Chondrocyte (in vitro differentiated cells): ENCODE measurements at places on chromosomes 3 and 15.

DNA sequence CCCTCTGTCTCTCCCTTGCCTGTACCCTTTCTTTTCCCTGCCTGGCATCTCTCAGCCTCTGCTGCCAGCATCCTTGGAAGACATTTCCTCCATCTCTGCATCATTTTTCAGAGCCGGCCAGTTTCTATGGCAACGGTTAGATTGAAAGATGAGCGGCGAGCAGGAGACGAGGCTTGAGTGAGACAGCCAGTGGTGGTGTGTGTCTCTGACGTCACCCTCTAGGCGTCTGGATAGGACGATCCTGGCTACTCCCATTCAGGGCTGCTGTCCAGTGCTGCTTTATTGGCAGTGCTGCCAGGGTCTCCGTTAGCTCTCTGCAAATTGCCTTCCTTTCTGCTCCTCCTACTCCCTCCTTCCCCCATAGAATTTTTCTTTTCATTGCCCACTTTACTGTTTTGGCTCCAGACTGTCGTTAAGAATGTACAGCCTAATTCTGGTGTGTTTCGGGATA is 57.9 kb downstream of the TRAK1 start:
- no peak for DNase-seq

- DNase-seq, result no peak
Observed at GRCh38 chr15:95853350-95853749, 477.1 kb upstream of the NR2F2 start.

DNA sequence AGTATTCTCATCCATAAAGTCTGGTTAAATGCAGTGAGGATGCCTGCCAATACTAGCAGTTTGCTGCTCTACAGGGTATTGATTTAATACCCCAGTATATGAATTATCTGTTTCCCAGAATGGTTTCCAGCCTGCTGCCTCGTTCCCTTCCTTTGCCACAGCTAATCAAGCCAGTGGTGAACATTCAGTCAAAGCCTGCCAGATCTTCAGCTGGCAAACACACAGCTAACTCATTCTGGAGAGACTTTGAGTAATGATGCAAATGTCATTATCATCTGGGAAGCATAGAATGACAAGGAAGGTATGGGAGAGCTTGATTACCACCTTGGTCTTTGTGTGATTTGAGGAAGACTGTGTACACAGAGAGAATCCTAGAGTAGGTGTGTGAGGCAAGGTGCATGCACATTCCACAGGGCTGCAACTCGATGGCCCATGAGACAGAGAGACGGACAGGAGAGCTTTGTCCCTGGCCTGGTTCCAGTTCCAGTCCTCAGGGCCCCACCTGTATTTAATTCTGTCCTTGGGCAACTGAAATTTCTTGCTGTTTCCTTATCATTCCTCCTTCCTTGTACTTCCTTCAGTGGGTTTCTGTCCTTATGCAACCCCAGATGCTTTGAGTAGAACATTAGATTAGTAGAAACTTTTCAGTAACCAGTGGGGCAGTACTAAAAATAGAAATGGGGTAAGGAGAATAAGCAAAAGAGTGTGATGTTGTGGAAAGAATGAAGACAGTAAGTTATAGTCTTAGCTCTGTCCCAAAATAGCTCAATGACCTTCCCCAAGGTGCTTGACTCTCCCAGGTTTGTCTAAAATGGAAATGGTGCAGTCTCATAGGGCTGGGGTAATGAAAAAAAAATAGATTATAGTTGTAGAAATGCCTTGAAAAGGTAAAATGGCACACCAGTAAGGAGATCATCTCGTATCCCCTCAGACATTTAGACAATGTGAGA is 72.5 kb downstream of the MITF start:
- DNase-seq, result no peak

- DNase-seq, result no peak
Observed at GRCh38 chr3:163043074-163043473, 1546.5 kb downstream of the OTOL1 start.

DNA sequence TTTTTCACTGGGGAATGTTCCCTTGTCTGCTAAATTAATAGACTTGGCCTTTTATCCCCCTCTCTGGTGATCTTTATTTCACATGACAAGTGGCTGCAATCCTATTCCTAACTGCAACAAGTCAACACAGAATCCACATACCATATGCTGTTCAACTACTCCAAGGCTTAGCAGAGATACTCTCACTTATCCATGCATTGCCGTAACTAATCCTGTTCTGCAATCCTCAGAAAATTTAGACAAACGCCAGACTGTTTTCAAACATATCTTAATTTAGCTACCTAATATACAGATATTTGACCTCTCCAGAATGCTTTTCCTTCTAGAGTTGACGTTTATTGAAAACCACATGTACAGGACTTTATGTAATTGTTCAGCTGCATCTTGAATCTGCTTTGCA is 37.9 kb downstream of the EID1 start:
- no peak for DNase-seq

GRCh38 chr3:74832925-74833324 is 218.5 kb upstream of the CNTN3 start:
- DNase-seq, result no peak

DNA sequence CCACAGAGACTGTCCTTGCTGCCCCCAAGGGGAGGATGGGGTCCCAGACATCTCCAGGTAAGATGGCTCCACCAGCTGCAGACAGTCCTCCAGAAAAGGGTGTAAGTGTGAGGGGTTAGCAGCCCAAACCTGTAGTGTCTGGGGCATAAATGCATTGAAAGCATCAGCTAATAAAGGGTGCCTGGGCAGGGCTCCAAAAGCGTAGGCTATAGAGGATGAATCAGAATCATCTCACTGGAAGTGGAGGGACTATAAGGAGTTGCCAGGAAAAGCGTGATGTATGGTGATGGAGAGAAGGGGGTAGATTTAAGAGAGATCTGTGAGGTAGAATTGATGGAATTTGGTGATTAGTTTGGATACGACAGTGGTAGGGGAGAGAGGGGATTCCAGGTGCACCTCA is 79.9 kb upstream of the ONECUT1 start:
- no peak for DNase-seq

GRCh38 chr15:28079313-28079969 is 19.7 kb downstream of the OCA2 start:
- no peak for DNase-seq

GRCh38 chr3:153970741-153971347 is 150.3 kb upstream of the ARHGEF26 start:
- no peak for DNase-seq

DNA sequence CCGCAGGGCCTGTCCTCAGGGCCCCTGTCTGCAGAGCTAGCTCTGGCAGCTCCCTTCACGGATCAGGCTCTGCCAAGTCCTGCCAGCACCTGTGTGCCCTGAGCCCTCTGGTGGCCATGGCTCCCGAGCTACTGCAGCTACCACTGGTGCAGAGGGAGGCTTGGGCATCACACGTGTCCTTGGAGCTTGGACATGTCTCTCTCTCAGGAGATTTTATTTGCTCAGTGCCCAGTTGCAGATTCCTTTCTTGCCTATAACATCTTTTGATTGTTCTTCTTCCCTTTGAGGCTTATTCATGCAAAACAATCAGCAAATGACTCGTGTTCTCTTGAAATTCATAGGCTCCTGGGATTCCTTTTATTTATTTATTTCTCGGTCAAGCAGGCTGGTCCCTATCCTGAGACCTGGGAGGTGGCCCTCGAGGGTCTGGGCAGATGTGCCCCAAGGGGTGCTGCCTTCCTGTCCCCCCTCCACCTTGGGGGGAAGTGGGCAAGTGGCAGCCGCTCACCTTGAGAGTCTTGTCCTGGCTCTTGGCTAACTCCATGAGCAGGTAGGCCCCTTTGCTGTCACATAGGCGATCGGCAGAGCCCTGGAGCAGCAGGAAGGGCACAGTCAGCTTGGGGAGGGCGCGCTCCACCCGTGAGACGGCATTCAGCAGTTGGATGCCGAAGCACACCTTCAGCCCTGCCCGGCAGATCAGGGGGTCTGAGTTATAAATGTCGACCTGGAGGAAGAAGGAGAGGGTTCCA is 21.9 kb downstream of the ABTB1 start:
- peak; percentile 90 for DNase-seq

DNA sequence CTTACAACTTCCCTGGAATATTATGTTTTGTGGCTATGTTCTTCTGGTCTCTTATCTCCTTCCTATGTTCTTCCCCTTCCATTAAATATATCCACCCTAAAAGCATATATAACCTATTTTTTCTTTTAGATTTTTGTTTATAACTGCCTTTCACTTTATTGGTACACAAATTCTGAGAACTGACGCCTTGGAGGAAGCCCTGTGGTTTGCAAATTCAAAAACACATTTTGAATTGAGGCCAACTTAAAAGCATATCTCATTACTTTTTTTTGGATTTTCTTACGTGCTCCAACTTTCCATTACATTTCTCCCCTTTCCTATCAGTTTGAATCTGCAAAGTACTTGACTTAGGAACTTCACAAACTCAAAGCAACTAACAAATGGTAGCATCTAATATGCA is 15.3 kb upstream of the COLQ start:
- no peak for DNase-seq

- no peak for DNase-seq
Observed at GRCh38 chr3:163048881-163049280, 1552.3 kb downstream of the OTOL1 start.

DNA sequence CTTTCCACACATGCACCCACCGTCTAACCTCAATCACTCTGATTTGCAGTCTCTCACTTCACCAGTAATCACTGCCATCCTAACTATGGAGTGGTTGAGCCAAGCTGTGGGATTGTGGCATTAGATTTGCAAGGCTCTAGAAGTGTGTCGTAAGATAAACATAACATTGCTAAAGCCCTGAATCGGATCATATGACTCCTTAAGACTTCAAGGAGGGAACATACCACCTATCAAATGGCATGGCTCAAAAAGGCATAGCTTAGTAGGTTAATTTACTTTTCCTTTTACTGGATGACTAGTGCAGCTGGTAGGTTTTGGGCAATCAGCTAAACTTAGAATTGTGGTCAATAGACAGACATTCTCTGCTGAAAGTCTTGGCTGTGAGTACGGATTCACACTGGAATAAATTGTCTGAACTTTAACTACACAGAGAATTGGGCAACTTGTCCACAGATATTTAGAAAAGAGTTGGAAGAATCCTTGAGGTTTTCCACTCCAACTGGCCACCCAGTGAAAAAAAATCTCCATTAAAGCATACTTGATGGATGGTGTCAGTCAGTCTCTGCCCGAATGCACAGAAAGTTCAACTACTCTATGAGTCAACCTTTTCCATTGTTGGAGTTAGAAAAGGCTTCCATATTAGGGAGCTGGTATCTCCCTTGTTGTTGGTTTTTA is 476.7 kb upstream of the CBLB start:
- no peak for DNase-seq

DNA sequence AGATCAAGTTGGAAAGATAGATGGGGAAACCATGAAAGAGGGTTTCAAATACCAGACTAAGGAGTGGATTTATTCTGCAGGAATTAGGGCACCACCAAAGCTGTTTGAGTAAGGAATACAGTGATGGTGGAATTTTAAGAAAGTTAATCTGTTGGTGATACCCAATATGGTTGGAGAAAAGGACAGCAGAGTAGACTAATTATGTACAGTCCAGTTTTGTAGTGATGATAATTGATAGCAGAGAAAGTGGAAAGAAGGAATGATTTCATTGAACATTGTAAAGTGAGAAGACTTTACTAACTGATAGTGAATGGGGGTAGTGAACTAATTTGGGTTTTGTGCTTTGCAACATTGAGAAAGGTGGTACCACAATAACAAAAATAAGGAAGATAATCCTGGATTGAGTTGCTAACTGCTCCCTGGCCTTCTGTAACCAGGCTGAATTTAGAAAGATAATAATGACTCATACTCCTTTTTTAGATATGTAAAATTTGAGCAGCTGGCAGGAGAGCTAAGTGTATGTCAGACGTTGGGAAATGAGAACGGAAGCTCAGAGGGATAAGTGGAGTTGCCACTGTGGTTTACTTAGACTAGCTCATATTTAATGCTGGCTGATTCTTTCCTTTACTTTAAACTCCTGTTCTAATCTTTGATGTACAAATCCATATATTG is 16.9 kb downstream of the TCAIM start:
- DNase-seq, result no peak

DNA sequence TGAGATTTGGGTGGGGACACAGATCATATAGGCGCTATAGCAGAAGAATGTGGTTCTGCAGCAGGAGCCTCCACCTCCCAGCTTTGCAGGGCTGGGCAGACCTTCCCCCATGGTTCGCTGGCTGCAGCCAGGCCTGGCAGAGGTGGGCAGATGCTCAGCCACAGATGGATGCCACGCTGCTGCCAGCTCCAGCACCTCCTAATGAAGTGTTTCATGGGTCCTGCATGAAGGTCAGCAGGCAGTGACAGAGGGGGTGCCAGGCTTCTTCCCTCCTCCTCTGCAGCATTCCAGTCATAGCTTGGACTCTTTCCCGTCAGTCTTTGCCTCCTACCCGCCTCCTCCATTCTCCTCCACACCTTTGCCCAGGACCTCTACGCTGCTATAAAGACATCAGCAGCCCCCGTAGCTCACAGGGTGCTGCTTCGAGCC is 85.9 kb downstream of the SLCO3A1 start:
- DNase-seq, result no peak

- no peak for DNase-seq
Observed at GRCh38 chr15:36856339-36856973, 243.9 kb downstream of the MEIS2 start.

GRCh38 chr3:100518244-100518643 is 25.8 kb downstream of the TMEM45A start:
- no peak for DNase-seq

DNA sequence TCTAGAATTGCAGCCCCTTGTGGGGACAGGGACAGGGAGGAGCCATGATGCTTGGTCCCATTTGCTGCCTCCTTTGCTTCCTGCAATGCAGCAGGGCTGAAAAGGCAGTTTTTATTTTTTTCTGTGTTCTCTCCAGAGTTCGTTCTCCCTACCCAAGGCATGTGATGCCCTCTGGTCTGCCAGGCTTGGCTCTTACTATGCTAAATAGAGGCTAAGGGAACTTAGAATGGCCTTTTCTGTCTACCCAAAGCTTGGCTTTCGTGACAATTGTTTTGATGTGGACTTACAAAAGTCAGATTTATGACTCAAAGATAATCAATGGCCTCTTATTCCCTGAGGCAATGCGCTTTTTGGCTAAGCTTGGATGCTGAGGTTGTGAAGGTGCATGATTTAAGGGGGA is 293.3 kb upstream of the TBL1XR1 start:
- DNase-seq, result no peak

- no peak for DNase-seq
Observed at GRCh38 chr3:66638717-66639116, 137.9 kb upstream of the LRIG1 start.

GRCh38 chr3:197406266-197406665 is 107.9 kb upstream of the DLG1 start:
- no peak for DNase-seq

GRCh38 chr3:136283627-136284026 is 33.5 kb downstream of the PCCB start:
- no peak for DNase-seq
